ENCODE measurements at places on chromosomes 13 and 19.

DNA sequence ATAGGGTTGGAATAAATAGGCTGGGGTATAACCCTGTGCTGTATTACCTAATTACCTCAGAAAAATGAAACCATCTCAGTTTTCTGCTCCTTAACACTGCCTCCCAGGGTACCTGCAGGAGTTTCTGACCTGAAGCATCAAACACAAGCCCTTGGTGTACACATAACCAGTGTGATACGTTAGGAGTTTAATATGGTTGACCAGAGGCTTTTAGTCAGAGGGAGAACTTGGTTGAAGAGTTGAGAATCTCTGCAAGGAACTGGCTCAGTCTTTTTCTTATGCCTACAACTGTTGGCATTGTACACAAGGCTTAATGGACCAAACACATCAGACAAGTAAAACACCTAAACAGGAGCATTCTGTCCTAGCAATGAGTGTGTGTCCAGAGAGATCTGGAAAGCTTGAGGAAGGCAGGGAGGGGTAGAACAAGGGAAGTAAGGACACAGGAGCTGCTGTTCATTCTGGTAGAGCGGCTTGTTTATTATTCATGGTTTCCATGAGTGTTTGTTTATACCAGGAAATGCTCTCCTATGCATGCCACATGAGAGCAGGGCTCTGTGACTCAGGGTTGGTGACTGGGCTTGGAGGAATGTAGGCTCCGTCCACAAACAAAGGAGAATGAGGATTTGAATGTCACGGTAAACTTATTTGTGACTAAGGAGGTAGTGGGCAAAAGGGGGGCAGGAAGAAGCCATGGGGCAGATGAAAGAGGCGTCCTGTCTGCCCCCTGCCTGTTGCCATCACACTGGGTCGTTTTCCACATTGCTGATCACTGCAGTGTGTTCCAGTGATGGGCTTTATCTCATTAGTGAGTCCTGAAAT, 11.9 kb upstream of the SPATA13 start:
- no peak for DNase-seq

GRCh38 chr13:46386392-46387063, 524 bp downstream of the RUBCNL start:
- no peak for DNase-seq

GRCh38 chr19:13381827-13382632, 124.2 kb downstream of the CACNA1A start:
- DNase-seq = no peak

GRCh38 chr19:5804516-5805461, at the start of gene NRTN:
Gene NRTN, plus strand, starts transcription at chr19:5805067. Its CDS starts 19,099 bp downstream, at chr19:5824166.
- peak; percentile 54 for DNase-seq

DNA sequence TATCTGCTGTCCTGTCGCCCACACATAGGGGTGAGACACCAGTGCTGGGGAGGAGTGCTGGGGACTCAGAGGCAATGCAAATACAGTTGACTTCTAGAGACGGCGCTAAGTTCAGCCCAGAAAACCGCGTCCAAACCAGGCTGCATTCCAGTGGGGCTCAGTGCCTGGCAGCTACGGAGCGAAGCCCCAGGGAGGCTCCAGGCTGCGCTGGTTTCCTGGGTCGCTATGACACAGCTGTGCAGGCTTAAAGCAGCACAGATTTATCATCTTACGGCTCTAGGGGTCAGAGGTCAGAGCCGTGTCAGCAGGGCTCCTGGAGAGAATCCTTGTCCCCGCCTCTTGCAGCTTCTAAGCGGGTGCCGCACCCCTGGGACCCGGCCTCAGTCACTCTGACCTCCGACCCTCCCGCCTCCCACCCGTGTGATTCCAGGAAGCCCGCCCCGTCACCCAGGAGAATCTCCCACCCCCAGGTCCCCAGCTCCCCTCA, 61.6 kb downstream of the ANKRD10 start:
- DNase-seq = no peak

DNA sequence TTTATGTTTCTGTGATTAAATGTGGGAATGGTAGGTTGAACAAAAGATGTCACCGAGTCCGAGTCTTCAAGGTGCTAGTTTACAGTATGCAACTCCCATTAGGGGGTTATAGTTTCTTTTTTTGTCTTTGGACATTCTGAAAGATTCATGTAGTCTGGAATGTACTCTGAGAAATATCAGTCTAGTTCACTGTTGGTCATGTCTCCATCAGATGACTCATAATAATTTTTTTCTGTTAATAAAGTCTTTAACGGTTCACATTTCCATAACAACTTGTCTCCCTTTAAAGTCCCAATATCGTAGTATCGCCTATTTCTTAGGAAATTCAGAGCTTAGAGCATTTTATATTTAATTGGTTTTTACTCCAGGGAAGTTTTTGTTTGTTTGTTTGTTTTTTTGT, 13.5 kb upstream of the ESD start:
- DNase-seq = no peak

GRCh38 chr13:72726726-72727416, 558 bp downstream of the MZT1 start:
- DNase-seq = peak; percentile 11

DNA sequence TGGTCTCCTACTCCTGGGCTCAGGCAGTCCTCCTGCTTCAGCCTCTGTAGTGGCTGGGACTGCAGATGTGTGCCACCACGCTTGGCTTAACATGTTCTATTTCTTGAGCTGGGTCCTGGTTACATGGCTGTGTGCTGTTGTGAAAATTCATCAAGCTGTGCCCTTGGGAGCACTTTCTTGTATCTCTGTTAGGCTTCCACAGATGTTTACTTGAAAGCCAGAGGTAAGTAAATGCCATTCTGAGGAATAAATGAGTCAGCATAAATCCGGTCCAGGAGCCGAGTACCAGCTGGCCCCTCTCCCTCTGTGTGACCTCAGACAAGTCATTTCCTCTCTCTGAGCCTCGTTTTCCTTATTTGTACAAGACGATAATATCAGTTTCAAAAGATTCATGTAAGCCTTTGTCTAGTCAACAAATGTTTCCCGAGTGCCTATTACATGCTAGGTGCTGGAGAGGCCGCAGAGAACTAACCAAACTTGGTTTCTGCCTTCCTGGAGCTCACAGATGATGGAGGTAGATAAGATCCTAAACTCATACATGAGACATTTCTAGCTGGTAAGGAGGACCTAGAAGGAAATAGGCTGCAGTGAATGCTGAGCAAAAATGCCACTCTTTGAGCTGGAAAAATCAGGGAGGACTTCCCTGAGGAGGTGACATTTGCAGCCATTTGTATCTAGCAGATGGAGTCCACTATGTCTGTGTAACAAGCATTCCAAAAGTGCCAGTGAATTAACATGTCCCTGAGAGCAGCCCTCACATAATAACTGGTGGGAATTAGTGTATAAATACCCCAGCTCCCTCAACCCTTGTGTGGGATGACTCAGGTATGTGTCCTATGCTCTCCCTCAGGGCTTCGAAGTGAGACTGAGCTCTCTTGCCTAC, 2.7 kb upstream of the RASAL3 start:
- peak; percentile 67 for DNase-seq

GRCh38 chr13:96428911-96429310, 339.0 kb downstream of the HS6ST3 start:
- DNase-seq = no peak

GRCh38 chr19:2869618-2870017, 2.5 kb downstream of the ZNF556 start:
- no peak for DNase-seq

GRCh38 chr13:105732806-105733529, 802.5 kb downstream of the EFNB2 start:
- no peak for DNase-seq

- DNase-seq = no peak
Measured at GRCh38 chr13:34044041-34044440, 226.1 kb downstream of the RFC3 start.

GRCh38 chr19:16088351-16089009, 12.2 kb downstream of the TPM4 start:
- no peak for DNase-seq

GRCh38 chr19:27909861-27910260, 1303.1 kb downstream of the UQCRFS1 start:
- DNase-seq = no peak

GRCh38 chr13:112908342-112908741, 60.7 kb upstream of the MCF2L start:
- DNase-seq = no peak

GRCh38 chr19:29308977-29309590, 96.1 kb upstream of the UQCRFS1 start:
- DNase-seq = no peak

GRCh38 chr13:84294576-84294975, 412.3 kb upstream of the SLITRK1 start:
- no peak for DNase-seq

DNA sequence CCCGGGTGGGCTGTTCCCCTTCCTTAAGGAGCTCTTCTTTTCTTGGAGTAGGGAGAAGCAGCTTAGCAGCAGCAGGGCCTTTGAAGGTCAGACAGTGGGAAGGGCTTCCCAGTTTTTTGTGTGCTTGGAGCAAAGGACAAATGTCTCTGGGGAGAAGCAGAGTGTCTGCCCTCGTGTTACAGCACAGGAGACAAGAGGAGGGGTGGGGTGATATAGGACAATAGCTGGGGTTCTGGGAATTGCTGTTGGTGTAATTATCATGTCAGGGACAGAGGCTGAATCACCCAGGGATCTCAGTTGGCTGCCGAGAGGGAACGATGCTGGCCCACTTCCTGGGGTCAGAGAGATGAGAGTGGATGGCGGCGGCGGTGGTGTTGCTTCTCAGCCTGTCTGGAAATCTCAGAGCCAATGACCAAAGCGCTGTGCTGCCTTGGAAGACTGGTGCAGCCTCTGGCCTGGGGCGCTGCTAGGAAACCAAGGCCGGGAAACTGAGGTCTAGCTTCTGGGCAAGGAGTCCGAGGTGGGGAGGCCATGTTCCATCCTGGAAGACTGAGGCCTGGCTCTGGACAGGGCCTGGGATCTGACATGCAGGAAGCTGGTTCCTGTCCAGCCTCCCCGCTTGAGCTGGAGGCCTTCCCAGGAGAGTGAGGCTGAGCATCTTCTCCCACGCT, 1.2 kb downstream of the INAFM1 start:
- no peak for DNase-seq

- DNase-seq = no peak
Measured at GRCh38 chr13:90455823-90456222, 891.7 kb upstream of the MIR17HG start.

DNA sequence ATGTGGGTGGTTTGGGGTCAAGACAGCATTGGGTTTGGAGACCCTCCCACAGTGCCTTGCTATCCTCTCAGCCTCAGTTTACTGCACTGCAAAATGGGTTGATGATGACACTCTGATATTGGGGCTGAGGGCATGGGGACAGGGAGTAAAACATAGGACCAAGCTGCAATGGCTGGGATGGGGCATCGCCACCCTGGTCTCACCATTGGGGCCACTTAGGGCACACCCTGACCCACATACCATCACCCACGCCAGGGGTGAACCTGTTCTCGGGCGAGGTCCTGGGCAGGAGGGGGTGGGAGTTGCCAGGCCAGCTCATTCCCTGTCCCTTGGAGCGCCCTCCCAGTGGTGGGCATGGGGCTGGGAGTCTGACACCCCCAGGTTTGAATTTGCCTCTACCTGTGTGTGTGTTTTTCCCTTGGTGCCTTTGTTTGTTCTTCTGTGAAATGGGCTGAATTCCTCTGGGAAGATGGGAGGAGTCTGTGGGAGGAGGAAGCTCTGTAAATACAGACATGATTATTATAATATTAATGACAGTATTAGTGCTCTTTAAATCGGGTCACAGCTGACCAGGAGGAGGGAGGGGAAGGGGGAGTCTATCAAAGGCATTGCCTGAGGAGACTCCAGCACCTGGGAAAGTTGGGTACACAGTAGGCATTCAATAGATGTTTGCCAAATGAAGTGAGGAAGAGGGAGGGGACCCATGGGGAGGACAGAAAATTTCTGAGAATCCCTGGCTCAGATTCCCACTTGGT, 2.2 kb upstream of the FCHO1 start:
- DNase-seq = no peak

- DNase-seq = no peak
Measured at GRCh38 chr13:67231289-67232000, 1.3 kb upstream of the PCDH9 start.
